ENCODE measurements at places on chromosomes 5 and 9.

- peak; percentile 76 for DNase-seq
Observed at GRCh38 chr5:119302916-119303897, 52.6 kb upstream of the TNFAIP8 start.

DNA sequence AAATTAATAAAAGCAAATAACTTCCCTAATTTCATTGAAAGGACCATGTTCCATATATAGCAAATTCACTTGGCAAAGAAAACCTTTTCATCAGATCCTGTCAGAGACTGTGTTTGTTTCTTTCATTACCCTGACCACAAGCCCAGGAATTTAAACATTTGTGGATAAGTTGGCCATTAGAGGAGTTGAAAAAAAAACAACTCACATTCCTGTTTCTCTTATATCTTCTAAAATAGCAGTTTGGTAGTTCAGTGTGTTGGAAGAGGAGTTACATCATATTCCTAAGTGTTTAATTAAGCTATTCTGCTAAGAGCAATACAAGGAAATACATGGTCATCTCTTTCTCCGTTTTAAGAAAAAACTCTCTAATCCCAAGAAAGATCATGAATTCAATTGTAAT, 505.6 kb downstream of the TLE1 start:
- no peak for DNase-seq

DNA sequence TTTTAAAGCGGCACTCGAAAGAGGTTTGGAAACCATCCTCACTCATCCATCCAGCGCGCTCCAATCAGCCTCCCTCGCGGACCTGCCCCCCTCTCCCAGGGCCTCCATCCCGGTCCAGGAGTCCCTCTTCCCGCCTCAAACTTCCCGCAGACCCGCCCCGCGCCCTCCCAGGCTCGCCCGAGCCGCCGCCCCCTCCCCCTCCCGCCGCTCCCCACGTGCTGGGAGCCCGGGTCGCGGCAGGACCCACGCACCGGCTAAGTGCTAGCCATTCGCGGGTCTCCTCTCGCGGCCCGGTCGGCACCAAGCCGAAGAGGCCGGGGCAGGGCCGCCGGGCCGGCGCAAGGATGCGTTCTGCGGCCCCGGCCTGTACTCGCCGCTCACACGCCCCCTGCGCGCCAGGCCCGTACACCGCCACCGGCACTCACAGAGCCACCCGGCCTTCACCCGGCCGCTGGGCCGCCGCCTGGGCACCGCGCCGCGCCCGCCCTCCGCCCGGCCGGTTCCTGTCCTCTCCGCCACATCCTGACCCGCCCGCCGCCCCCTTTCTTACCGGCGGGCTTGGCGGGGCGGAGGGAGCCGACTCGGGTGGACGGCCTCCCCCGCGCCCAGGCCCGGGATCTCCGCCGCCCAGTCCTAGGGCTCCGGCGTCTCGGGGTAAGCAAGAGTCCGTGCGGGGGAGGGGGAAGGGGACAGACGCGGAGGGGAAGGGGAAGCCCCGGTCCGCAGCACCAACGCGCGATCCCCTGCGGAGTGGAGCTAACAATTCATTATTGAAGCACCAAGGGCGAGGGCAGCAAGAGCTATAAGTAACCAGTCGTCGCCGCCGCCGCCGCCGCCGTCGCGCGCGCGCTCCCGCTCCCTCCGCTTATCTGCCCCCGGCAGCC, 576 bp downstream of the CHD1 start:
- peak; percentile 72 for DNase-seq

GRCh38 chr5:103272377-103272776, 13.8 kb downstream of the MACIR start:
- no peak for DNase-seq

GRCh38 chr9:91032121-91032531, 230.5 kb downstream of the SYK start:
- no peak for DNase-seq

- no peak for DNase-seq
Observed at GRCh38 chr5:51095486-51095885, 287.8 kb upstream of the ISL1 start.

DNA sequence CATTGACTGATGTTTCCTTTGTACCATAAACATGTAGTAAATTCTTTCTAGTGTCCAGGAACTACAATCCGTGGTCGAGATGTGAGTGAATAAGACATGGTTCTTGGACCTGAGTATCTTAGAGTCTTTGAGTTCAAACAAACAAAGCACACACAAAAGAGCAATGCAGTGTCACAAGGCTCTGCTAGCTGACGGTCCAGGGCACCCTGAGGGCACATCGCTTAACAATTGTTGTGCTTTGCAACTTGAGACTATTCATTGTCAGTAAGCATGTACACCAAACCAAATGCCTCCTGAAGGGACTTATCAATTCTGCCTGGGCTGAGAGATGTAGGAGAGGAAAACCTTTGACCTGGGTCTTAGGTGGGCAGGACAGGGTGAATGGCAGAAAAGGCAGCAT, 84.8 kb downstream of the CAMK4 start:
- no peak for DNase-seq

DNA sequence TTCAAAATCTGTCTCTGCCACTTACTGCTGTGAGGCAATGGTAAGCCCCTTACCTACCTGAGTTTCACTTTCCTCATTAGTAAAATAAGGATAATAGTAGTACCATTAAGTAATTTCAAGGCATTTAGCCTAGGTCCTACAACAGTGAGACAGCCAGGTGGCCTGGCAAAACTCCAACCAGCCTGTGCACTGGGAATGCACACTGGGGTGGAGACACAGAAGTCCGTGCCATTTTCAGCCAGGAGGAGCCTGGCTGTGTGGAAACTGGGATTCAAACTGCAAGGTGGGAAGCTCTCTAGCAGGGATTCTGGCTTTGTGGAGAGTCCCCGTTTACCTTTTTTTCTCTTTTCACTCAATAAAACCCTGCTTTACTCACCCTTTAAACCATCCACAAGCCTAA, 630.4 kb downstream of the PRELID2 start:
- DNase-seq = no peak
